ENCODE measurements at places on chromosomes 3 and 15.

DNA sequence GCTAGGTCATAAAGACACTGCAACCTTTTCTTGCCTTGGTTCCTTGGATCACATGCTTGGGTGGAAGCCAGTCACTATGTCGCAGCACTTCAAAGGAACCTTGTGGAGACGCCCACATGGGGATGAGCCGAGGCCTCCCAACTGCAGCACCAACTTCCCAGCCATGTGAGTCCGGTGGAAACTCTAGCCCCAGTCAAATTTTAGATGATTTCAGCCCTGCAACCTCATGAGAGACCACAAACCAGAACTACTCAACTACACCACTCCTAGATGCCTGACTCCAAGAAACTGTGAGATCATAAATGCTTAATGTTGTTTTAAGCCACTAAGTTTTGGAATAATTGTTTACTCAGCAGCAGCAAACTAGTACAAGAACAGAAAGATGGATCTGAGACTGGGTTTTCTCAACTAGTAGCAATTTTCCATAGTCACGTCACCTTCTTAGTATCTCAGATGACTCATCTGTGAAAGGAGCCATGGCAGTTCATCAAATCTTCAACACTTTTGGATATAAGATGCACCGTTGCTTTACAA, 86.5 kb downstream of the MB21D2 start:
- no peak for DNase-seq

DNA sequence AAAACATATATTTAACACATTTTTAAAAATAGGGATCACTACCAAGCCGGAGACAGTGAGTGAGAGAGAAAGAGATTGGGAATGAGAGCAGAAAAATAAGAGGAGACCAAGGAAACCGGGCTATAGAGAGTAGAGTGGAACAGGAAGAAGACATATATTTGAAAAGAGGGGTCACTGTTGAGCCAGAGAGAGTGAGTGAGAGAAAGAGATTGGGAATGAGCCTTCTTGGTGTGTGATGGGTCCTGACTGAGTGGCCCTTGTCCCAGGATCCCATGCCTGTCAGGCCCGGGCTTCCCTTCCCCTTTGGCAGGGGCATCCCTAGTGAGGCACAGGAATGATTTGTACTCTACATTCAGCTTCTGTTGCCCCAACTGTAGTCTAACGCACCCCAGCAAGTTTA, 646.6 kb downstream of the NTRK3 start:
- no peak for DNase-seq

- DNase-seq = no peak
Measured at GRCh38 chr3:50961386-50961785, 286.7 kb downstream of the DOCK3 start.

DNA sequence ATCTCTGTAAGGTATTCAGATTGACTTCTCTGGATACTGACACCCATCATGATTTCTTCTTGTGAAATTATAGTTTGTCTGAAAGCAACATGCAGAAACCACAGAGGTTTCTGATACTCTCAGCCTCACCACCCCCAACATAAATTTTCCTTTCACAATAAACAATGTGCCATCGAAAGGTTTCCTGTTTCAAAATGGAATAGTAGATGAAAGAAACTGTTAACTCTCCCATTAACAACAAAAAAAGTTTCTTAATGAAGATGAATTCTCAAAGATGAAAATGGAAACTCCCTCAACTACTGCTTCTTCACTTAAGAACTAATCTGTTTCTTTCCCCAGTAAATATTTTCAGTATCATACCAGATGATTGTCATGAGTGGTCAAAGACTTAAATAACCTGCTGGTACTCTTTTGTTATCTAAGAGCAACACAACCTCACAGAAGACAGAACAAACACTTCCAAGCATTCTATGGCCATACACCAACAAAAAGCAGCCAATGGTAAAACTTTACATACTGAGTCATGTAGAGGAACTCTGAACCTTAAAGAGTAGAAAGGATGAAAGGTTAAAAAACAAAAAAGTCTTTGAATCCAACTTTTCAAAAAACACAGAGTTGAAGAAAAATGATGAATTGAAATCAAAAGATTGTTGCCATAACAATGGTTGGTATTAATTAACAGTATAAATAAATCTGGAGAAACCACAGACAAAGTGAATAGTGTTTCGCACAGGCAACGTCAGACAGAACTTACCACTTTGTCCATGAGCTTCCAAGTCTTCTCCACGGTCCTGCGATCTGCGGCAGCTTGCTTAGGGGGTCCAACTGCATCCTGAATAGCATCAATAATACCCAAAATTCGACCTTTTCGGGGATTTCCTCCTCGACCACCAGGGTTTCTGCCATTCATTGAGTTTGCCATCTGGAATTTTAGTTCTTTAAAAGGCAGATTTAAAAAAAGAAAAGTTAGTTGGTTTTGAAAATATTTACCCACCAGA, 1.9 kb downstream of the CBLB start:
- DNase-seq = no peak

DNA sequence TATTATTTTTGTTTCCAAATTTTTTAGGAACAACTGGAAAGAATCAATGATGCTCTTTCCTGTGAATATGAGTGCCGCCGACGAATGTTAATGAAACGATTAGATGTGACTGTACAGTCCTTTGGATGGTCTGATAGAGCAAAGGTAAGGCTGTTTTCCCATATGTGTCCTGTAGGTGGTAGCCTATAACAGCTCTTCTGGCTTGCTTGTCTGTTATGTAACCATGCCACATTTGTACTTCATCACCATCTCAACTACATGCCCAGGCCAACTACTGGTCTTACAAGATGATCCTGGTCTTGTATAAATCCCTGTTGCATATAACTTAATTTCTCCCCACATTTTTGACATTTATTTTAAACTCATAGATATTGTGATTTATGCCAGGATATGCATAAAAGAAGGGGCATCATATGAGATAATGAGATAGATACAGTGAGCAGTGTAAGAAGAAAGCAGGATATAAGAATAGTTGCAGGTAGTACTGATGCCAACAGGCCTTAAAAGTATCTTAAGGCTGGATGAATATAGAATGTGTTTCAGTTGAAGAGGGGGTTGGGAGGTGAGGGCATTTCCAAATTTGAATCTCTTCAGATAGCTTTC, 20.3 kb downstream of the FAM98B start:
- peak; percentile 46 for DNase-seq

- no peak for DNase-seq
Measured at GRCh38 chr15:70246623-70247220, 149.0 kb upstream of the TLE3 start.

DNA sequence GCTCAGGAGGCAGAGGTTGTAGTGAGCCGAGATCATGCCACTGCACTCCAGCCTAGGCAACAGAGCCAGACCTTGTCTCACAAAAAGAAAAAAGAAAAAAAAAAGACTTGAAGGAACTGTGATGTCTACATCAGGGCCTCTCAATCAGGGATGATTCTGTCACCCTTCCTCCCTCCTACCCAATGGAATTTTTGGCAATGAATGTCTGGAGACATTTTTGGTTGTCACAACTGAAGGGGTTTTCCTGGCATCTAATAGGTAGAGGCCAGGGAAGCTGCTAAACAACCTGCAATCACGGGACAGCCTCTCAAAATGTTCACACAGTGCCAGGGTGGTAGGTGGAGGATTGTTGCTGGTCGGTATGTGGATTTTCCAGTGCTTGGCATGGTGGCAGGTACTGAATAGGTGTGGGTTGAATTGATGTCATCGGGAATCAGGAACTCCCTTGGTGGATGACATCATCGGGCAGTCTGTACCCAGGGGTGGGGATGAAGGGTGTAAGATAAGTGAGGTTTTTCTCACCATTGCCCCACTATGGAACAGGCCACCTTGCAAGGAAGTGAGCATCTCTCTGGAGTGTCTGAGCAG, 71.3 kb downstream of the MESD start:
- DNase-seq = no peak

GRCh38 chr3:62587169-62587568, 213.8 kb upstream of the FEZF2 start:
- no peak for DNase-seq

DNA sequence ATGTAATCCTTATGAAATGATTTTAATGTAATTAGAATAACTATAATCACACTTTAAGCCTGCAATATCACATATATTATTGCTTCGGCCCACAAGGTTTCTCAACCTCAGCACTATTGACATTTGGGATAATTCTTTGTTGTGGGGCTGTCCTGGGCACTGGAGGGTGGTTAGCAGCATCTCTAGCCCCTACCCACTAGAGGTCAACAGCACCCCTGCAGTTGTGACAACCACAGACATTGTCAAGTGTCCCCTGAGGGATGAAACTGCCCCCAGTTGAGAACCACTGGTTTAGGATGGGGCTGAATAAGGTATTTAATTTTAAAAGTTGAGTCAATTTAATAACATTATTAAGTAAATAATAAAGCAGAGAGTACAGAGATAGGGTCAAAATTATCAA, 6.4 kb upstream of the ABHD2 start:
- DNase-seq = no peak

- no peak for DNase-seq
Measured at GRCh38 chr3:38210141-38210757, 44.9 kb downstream of the OXSR1 start.

DNA sequence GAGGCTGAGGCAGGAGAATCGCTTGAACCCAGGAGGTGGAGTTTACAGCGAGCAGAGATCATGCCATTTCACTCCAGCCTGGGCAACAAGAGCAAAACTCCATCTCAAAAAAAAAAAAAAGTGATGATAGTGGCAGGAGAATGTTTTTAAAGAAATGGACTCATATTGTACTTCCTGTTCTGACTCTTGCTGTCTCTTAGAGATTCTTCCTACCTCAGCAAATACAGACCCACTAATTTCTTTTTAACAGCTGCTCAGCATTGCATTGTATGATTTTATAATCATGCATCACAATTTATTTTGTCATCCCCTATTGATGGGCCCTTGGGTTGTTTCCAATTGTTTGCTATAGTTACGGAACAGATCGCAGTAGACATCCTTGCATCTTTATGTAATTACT, 8.8 kb upstream of the ANKDD1A start:
- no peak for DNase-seq

GRCh38 chr3:128524374-128525299, 31.6 kb upstream of the GATA2 start:
- DNase-seq = no peak

DNA sequence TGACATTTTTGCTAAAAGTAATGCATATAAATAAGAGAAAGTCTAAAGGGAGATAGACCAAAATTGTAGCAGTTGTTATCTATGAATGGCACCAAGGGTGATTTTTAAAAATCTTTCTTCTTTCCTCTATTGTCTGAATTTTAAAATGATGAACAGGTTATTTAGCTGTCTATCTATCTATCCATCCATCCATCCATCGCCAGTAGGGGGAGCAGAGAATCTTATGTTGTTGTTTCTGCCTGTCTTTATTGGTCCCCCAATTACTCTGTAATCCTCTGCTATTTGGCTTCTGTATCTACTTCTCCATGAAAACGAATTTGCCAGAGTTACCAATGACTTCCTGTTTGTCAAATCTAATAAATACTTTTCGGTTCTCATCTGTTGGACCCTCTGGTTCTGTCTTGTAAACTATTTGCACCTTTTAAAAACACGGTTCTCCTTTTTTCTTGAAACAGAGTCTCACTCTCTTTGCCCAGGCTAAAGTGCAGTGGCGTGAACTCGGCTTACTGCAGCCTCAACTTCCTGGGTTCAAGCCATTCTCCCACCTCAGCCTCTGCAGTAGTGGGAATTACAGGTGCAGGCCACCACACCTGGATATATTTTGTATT, 86.0 kb downstream of the ECT2 start:
- DNase-seq = peak; percentile 32

DNA sequence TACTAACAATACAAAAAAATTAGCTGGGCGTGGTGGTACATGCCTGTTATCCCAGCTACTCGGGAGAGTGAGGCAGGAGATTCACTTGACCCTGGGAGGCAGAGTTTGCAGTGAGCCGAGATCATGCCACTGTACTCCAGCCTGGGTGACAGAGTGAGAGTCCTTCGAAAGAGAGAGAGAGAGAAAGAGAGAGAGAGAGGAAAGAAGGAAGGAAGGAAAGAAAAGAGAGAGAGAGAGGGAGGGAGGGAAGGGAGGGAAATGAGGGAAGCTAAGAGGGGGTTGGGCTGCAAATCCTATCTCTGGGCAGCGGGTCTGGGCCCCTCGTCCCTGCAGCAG, 59.9 kb upstream of the TFRC start:
- DNase-seq = no peak

- DNase-seq = no peak
Measured at GRCh38 chr3:123660900-123661299, 76.0 kb upstream of the HACD2 start.

DNA sequence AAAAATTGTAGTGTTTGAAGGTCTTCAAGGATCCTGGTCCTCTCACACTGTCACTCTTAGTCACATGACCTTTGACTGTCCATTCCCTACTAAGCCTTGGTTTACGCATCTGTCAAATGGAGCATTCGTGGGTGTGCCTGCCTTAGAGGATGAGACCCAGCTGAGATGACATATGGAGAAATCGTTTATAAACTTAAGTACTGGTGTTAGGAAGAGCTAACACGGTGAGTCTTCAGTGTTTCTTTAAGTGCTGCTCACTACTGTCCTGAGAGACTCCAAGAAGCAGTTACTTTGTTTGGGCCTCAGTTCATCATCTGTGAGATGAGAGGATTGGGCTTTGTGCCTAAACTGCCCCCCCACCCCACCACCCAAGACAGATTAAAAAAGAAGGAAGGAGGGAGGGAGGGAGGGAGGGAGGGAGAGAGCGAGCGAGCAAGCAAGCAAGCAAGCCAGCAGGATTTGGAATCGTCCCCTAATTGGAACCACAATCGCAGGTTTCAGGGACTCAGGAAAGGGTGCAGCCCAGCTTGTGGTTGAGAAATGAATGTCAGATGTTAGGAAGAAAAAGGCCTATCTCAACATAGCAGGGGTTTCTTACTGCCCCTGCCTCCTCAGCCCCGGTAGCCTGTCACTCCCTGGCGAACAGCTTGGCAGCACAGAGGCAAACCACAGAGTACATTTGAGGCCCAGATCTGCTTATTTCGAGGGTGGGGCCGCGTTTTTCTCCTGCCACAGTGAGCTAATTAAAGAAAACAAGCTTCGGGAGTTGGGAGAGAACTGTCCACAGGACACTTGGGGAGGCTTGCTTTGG, 32.7 kb downstream of the SMAD3 start:
- no peak for DNase-seq

DNA sequence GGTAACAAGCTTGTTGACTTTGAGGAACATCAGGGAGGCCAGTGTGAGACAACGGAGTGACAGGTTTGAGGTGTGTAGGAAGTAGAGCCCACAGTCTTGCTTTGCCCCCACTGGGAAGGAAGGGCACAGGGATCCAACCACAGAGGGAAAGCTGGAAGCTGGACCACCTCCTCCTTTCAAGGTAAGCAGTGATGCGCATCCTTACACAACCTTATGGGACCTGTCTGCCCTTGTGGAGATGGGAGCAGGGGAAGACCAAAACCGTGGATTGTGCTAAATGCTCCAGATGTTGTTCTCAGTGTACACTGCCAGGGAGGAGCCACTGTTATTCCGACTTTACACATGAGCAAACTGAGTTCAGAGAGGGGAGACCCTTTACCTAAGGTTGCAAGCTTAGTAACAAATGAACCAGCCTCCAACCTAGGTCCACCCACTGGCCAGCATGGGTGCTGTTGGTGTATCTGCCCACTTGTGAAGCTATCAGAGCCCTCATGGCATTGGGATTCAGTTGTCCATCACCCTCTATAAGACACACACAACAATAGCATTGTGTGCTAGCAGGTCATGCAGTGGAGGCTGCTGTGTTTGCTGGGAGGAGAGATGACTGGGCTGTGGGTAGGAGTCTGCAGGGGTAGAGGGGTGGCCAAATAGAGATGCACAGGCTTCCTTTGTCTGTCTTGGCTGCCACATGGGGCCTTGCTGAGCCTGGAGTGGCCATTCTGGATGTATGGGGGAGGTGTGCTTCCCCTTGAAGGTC, 586 bp upstream of the LSMEM2 start:
- no peak for DNase-seq

All from Panc1 (cell line).